ENCODE measurements at places on chromosomes 1 and 21.

DNA sequence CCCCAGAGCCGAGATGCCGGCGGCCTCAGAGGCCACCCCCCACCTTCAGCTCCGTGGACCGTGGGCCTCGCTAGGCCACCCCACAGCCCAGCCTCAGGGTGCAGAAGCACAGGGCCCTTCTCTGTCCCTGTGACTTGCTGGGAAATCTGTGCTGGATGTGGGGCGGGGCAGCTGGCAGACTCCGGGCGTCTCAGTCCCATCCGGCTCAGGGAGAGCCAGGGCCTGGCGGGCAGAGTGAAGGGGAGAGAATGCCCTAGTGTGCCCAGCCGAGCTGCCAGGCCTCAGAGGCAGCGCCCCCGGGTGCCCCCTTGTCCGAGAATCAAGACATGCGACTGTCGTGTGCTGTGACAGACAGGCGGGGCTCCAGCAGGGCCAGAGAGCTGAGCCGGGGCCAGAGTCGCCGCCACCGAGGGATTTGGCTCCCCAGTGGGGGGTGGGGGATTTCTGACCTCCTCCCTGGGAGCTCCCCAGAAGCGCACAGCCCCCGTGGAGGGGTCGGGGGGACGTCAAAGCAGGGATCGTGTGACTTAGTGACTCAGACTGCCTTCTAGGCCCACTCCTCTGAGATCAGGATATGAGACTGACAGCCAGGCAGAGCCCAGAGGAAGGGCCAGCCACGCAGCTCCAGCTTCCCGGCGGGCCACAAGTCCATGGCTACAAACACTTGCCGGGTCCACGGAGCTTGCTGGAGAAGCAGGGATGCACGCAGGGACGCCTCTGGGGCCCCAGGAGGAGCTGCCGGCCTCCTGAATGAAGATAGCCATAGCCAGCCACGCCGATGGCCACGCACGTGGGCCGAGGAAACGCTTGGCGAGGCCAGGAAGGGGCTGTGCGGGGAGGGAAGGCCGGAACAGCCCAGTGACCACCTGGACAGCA is 11.9 kb downstream of the COL6A1 start:
- DNase-seq: no peak

GRCh38 chr1:183912265-183912886 is 107.5 kb downstream of the RGL1 start:
- DNase-seq: no peak

GRCh38 chr1:226123591-226124471 is 61.3 kb downstream of the H3-3A start:
- no peak for DNase-seq

GRCh38 chr1:17768651-17769241 is 13.6 kb downstream of the ACTL8 start:
- peak; percentile 16 for DNase-seq

DNA sequence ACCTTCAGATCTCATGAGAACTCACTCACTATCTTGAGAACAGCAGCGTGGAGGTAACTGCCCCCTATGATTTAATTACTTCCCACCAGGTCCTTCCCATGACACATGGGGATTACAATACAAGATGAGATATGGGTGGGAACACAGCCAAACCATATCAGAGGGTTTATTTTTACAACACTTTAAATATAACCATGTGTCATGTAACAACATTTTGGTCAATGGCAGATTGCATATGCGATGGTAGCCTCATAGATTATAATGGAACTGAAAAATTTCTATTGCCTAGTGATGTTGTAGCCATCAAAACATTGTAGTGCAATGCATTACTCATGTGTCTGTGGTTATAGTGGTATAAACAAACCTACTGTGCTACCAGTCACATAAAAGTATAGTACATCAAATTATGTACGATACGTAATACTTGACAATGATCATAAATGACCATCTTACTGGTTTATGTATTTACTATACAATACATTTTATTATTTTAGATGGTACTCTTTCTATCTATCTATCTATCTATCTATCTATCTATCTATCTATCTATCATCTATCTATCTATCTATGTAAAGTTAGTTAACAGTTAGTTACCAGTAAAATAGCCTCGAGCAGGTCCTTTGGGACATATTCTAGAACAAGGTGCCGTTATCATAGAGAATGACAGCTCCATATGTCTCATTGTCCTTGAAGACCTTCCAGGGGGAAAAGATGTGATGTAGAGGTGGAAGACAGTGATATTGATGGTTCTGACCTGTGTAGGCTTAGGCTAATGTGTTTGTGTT is 12.6 kb upstream of the S100B start:
- DNase-seq: no peak
